Fibroblast of skin of back (primary cell): ENCODE measurements at places on chromosomes 4 and X.

DNA sequence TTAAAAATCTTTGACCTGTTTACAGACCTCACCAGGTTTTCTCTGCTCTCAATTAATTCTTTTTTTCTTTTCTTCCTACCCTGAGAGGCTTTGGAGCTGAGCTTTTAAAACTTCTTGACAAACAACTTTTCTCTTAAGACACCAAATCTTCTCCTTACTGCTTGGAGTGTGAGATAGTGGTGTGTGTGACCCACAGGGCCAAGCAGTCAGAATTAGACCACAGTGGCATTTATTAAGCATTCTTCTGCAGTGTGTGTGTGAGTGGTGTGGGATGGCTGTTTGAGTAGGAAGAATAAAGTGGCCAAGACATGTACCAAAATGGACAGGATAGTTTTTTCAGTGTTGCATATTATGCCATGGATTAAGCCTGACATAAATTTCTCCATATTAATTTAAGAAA, 665.1 kb downstream of the RAPGEF2 start:
- DNase-seq, result peak; percentile 85

DNA sequence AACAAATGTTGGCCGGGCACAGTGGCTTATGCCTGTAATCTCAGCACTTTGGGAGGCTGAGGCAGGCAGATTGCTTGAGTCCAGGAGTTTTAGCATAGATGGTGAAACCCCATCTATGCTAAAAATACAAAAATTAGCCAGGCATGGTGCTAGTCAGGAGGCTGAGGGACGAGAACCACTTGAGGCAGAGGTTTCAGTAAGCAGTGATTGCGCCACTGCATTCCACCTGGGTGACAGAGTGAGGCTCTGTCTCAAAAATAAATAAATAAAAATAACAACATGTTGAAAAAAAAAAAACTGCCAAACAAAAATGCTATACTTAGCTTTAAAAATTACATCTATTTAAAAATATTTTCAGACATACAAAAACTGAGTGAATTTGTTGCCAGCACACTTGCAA, 374.2 kb upstream of the SMIM31 start:
- DNase-seq, result no peak

GRCh38 chr4:4849524-4850193, 9.8 kb upstream of the MSX1 start:
- no peak for DNase-seq

DNA sequence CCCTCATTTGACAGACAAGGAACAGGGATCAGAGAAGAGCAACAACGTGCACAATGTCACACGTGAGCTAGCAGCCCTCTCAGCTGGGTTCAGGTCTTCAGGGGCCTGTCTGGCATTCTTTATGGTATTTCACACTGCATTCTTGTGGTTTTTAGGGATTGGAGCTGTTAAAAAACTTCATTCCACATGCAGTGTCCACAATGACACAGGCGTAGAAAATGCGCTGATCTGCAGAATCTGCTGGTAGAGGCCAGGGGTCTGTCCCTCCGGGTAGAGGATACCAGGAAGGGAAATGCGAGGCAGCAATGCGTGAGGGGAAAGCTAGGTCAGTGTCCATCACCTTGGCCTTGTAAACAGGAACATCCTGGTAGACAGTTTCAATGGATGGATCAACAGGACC, 36.6 kb downstream of the MAP7D3 start:
- DNase-seq, result peak; percentile 95

DNA sequence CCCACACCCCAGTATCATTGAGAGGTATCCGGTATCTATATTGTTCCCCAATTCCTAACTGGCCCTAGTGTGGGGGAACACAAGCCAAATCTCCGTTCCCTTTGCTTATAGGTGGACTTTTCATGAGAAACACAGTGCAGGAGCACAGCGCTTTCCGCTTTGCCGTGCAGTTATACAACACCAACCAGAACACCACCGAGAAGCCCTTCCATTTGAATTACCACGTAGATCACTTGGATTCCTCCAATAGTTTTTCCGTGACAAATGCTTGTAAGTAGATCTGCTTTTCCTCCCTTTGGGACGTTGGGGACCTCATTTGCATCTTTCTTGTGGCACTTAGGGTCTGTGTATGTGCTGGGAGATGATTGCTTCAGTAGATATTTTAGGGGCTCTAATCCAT, 1.6 kb downstream of the GRIA3 start:
- peak; percentile 61 for DNase-seq
